SK-MEL-5 (cell line): ENCODE measurements at places on chromosomes 7 and 10. TPM values are rescaled to one million over a fixed set of nuclear protein-coding genes. Genes with fewer than 3 reads are reported as not detected.

Gene INMT
- total RNA-seq, result not detected in 2 replicates

Gene ATE1
- total RNA-seq, result 33.9 and 34.3 TPM in 2 replicates

Gene MKX
- not detected in 2 replicates for total RNA-seq

Gene PON1
- total RNA-seq, result 0.16 TPM in 1 of 2 replicates, not detected in the other

Gene SPDYE9
- not detected in 2 replicates for total RNA-seq

DNA sequence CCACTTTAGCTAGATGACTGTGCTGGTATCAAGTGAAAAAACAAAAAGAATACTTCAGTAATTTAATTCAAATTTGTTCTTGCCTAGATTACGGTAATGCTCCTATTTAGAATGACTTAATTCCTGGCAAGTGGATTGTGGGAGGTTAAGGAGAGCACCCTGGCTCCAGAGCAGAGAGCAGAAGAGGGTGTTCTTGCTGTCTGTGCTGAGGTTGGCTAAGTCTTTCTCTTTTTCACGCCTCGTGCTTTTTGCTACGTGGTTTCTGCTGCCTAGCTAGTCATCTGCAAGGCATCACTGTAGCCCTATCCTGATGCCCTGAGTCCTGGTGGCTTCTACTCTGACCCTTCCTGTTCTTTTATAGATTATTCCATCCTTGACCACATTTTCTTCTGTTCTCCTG is 101.4 kb downstream of the INSYN2A start:
- no peak for DNase-seq

GRCh38 chr7:114919587-114919986 is 2.3 kb upstream of the MDFIC start:
- no peak for DNase-seq

DNA sequence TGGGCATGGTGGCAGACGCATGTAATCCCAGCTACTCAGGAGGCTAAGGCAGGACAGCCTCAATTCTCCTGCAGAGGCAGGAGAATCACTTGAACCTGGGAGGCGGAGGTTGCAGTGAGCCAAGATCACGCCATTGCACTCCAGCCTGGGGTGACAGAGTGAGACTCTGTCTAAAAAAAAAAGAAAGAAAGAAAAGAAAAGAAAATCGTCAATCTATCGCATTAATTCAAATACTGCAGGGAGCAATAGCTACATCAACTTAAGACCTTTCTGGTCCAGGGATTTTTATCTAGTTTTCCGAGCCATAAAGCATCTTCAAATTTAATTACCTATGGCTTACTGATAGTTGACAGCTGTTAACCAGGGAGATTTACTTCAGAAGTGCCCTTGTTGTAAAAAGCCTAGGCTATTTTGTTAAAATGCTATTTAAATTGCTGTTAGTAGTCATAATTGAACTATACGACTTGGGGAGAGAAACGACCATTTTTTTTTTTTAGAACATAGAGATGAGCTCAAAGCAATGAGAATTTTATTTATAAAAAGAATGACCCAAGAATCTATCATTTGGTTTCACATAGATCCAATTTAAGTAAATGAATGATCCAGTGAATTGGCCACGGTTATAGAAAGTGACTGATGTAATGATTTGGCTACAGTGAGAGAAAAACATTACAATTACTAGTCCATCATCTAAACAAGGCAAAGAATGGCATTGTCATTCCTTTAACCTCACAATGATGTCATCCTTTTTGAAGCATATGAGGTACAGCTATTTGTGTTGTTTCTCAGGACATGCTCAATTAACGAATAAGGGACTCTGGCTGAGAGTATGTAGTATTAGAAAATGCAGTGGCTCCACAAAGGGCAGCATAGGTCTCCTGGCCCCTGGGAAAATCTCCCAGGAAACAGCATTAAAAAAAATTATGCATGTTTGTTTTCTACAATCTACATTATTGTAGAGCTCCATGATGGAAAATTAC is 85.3 kb downstream of the SEMA3C start:
- DNase-seq, result no peak

DNA sequence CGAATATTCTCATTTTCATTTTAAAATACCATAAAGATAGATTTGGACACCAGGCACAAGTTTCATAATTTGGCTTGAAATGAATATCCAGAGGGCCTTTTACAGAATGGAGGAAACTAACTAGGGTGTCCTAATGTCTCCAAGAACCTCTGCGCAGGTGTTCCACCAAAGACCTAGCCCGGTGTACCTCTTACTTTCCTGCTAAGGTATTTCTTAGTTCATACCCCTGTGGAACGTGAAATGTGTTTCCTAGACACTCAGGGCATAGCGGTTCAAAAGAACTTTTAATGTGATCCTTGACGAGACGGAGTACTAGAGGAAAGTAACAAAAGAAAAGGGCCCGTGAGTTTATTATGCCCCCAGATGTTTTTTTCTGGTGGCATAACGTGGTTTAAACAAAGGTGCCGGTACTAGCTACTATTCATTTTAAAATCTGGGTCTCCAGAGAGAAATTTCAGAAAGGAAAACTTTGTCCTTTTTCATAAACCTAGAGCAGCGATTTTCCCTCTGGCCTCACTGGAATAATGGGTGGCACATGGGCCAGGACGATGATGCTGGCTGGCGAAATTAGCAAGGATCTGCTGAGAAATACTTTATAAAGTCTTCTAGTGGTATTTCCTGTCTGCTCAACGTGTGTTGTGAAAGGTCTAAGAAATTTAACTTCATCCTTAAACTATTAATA is 1.4 kb downstream of the APBB1IP start:
- DNase-seq, result no peak

DNA sequence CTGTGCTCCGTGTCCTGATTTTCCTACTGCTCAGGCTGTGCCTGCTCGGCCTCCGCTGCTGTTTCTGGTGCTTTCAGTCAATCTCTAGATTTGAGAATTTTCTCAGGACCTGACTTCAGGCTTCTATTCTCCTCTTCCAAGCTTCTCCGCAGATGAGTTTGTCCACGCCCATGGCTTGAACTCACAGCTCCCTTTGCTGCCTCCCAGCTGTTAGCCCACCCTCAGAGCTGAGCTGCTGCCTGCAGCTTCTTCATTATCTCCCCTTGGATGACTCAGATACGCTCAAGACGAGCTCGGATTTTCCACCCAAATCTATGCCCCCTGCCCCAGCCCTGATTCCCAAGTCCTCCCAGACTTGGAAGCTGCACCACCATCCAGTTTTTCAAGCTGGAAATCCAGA is 104.7 kb downstream of the FGFR2 start:
- no peak for DNase-seq

DNA sequence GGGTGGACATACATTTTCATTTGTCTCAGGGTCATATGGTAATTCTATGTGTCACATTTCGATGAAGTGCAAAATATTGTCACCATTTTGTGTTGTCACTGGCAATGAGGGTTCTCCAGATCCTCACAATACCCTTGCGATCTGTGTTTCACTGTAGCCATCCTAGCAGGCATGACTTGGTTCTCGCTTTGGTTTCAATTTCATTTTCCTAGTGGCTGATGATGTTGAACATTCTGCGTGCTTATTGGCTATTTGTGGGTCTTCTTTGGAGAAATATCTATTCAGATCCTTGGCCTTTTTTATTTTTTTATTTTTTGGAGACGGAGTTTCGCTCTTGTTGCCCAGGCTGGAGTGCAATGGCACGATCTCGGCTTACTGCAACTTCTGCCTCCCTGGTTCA is 24.8 kb upstream of the MNX1 start:
- DNase-seq, result no peak

DNA sequence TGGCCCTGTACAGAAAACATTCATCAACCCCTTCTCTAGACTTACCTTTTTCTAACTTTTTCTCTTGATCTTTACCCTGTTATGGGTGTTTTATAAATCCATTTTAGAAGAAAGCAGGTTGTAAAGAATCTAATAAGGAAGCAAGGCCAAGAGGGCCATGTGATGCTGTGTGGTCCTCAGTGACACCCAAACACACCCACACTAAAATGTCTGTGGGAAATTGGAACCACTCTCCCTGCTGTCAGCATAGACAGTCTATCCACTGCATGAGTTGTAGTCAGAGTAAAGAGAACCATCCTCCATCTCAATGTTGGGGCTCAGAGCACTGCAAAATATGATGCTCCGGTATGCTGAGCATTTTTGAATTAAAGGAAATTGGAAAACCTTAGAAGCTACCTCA is 235.5 kb downstream of the SKIDA1 start:
- no peak for DNase-seq

GRCh38 chr7:35647171-35647574 is 47.8 kb downstream of the HERPUD2 start:
- DNase-seq, result no peak

DNA sequence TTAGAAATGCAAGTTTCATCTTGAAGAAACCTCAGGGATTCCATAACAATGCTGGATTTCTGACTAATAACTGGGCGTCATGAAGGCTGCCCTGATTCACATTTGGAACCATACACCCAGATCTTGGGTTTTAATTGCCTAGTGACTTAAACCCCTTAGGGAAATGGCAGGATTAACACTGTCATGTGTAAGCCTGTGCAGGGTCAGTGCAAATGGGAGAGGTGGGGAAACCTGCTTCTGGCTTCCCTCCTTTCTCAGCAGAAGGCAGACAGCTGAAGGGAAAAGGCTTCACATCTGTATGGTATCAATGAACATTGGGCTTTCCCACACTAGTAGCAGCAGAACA is 364.2 kb downstream of the ANKRD30A start:
- DNase-seq, result no peak

DNA sequence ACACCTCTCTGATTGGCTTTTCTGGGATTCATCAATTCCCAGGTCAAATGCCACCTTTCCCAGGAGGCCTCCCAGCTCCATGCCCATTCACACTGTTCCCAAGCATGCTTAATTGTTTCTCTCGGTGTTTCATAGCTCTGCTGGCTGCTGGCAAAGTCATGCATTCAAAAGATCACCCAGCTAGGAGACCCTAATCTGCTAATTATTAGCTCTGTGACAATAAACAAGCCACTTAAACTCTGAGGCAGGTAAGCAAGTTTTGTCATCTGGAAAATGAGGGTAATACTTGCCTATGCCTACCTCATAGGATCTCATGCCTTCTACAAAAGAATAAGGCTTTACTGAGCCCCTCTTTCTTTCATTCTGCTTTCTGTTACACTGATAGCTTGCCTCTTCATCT is 828 bp upstream of the KEL start:
- no peak for DNase-seq

GRCh38 chr7:92547579-92547978 is 19.0 kb downstream of the RBM48 start:
- no peak for DNase-seq

DNA sequence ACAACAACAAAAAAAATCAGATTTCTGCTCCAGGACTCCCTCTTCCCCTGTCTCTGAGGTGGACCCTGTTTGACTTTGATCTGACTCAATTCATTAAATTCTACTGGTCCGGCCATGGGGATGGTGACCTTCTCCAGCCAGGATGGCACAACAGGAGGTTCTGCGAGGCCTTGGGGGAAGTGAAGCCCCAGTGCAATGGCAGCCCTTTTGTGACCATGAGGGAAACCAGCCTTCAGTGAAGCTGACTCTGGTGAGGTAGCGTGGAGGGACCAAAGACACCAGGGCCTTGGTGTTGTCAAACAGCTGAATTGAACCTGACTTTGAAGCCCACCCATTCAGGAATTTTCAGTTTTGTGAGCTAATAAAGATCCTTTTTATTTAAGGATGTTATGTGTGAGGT is 44.5 kb downstream of the NPTX2 start:
- DNase-seq, result no peak
